Stimulated activated CD8-positive, alpha-beta memory T cell treated with anti-CD3 and anti-CD28 coated beads, Interleukin-4, amount 100 ng/mL, for 1 hour (primary cell): ENCODE measurements at places on chromosomes 16 and 17.

GRCh38 chr16:15950869-15951268, 1.5 kb downstream of the ABCC1 start:
- DNase-seq, result no peak

DNA sequence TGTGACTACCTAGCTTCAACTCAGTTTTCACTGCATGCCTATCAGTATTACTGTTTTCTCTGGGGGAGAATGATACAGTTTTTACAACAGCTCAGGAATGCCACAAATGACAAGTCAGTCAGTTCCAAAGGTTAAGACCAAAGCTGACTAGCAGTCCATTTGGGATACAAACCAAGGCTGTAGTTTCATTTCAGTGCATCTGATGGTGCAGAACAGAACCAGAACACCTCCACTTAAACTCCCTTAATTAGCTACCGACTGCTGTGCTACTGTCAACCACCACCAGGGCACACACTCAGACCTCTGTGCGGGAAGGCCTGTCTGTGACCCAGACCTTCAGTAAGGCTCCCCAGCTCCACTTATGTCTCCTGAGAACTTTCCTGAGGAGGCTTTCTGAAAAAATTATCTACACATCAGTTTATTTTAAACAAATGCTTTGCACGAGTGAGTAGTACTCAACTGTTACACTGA, 20.4 kb downstream of the NFE2L1 start:
- no peak for DNase-seq

- DNase-seq, result no peak
Measured at GRCh38 chr16:2988590-2989099, 8.4 kb upstream of the PKMYT1 start.

DNA sequence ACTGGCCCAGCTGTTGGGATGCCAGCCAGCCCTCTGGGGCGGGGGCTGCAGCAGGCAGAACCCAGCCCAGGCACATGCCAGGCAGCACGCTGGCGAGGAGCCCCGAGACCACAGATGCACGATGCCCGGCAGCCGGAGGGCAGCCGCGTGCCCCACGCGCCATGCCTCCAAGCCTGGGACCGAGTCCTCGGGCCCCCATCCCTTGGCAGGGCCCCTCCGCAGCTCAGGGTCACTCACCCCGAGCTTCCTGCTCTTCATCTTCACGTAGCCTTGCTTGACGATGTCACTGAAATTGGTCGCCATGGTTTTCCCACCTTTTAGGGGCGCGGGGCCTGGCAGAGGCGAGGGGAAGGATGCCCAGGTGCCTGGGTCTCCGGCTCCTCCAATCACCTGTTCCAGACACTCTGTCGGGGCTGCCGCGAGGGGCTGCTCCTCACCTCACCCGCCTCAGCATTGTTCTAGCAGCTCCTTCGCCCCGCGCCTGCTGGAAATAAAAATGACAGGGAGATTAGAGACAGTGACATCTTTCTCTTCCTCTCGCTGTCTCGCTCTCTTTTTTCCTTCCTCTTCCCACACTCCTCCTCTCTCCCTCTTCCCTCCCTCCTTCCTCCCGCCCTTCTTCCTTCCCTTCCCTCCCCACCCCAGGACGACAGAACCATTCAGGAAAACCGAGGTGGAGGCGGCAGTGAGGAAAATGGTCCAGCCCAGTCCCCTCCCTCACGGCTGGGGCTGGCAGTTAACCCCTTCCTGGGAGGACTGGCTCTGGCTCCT, 6.9 kb downstream of the DOK4 start:
- no peak for DNase-seq

DNA sequence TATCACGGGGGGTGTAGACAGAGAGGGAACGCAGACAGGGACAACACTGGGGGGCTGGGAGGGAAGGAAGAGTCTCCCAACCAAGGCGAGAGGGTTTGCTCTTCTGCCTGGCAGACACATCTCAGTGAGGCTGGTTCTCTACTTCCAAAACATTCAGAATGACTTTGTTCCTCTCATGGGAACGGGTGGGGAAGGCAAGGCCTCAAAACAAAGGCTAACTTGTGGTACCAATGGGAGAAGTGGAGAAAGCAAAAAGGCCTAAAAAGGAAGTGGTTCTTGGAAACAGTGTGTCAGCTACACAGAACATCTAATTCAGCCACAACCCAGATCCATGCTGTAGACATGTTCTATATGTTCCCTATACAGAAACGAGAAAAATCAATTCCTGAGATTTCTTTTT, 7.5 kb downstream of the FLOT2 start:
- no peak for DNase-seq

DNA sequence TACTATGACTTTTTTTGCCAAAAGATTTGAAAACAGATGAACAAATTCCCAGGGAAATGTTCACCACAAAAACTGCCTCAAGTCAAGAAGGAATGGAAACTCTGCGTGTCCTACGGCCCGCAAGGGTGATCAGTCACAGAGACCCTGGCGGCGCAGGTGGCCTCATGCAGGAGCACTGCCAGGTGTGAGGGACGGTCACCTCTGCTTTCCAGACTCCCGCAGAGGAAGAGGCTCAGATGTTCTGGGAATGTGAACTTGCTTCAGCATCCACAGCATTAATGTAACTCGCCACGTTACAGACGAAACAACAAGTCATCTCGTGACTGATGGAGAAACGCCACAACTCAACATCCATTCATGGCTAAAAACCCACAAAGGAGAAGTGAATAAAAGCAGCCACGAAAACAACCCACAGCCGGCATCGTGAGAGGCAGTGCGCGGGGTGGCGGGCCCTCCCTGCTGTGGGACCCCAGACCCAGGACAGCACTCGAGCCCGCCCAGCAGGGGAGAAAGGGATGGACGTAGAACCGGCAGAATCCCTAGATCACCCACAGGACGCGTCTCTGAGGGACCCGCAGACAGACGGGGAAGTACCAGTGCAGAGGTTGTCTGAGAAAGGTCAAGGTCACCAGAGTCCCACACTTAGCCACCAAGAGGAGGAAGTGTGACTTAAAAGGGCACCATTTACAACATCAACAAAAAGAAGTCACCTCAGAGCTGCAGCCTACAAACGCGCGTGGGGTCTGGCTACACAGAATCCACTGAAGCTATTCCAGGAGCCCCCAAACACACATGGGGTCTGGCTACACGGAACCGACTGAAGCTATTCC, 76.9 kb upstream of the GNG13 start:
- DNase-seq, result no peak

- no peak for DNase-seq
Measured at GRCh38 chr17:71765437-71765836, 355.4 kb upstream of the SOX9 start.

GRCh38 chr17:77318021-77318420, 177.3 kb downstream of the SEC14L1 start:
- DNase-seq, result no peak

DNA sequence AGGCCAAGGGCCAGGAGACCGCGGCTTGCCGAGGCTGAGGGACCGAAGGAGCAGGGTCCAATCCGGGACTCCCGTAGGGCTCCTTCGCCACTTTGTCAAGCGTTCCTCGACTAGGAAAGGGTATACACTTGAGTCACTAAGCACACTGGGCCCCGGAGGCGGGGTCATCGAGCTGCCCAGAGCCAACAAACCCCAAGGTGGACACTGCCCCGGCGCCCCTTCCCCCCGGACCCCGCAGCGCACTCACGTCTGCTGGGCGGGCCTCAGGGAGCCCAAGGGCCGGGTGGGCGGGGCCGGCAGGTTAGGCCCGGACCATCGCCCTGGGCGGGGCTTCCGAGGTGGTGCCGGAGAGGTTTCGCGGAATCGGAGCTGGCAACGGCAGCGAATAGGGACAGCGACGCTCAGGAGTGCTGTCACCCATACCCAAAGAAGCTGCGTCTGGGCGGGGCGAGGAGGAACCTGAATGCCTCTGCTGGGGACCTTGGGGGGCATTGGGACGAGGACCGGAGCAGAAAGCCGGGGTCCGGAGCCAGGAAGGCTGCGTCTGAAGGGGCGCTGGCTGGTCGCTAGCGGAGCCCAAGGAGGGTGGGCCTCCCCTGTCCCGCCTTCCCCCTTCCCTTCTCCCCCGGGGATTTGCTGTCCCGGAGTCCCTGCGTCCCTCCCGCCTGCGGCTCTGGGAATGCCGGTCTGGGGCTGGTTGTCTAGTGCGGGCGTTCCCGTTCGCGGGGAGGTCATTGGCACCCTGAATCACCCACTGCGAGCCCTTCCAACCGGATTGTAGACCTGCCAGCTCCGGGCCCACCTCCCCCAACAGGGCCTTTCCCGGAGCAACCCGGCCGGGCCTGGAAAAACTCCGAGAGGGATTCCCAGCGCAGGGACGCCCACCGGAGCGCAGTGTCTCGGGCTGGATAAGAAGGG, 118.2 kb upstream of the SMURF2 start:
- DNase-seq, result peak; percentile 49

DNA sequence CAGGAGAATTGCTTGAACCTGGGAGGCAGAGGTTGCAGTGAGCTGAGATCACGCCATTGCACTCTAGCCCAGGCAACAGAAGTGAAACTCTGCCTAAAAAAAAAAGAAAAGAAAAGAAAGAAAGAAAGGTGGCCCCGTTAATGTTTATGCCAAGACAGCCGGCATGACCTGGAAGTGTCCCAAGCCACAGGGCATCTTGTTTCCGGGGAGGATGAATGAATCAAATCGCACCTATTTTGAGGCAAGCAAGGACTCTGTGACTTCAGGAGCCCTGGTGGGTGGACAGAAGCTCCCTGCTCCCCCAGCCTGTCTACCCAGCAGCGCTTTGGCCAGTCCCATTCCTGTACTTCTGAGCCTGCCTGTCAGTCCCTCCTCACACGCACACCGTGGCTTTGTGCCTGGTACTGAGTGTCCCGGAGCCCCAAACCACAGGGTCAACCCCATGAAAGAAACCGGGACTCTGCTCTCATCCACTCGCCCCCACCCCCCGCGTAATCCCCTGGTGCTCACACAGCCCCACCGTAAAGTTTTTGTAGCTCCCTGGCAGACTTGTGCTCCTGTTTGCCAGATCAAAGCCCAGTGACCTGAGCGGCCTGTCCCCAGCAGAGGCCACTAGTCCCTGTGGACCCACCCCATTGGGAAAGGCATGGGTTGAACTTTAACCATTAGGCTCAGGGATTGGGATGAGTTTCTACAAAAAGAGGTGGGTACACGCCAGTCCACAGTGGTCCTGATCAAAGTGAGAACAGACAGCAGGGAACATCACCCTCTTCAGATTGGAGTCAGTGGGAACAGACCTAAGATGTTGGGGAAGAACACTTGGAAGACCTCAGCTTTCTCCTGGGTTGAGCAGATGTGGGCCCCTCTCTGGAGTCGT, 19.3 kb downstream of the CD2BP2 start:
- no peak for DNase-seq

DNA sequence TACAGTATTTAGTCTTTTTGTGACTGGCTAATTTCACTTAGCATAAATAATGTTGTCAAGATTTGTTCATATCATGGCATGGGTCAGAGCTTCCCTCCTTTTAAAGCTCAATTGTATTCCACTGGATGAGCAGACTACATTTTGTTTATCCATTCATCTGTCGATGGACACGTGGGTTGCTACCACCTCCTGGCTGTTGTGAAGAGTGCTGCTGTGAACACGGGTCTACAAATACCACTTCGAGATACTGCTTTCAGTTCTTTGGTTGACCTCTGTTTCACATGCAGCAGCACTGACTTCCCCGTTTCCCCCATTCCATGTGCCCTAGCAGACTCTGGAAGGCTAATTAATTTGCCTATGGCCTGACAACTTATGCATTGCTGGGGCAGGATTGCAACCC, 285.4 kb downstream of the SHISA9 start:
- no peak for DNase-seq

DNA sequence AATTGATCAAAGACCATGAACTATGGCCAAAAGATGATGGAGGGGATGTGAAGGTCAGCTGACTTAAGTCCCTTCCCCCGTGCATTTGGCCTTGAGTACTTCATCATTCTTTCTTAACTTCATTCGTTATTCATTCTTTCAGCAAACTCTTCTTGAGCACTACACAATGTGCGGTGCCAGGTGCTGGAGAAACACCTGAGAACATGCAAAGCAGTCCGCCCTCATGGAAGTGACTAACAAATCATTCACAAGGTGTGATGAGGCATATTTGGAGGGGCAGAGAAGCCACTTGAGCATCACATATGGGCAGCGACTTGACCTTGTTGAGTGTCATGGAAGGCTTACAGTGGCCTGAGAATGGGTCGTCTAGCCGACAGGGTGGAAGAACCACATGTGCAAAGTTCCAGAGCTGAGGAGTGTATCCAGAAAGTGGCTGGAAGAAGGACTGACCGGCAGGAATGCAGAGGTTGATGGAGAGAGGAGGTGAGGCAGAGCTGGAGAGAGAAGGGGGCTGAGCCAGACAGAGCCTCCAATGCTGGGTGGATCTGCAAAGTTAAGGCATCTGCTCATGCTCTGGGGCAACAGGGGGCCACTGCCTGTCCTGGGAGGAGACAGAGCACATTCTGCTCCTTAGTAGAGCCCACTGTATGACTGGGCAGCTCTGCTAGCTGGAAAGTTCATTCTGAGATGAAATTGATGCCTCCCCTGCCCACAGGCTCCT, 25.1 kb upstream of the EIF1 start:
- no peak for DNase-seq

DNA sequence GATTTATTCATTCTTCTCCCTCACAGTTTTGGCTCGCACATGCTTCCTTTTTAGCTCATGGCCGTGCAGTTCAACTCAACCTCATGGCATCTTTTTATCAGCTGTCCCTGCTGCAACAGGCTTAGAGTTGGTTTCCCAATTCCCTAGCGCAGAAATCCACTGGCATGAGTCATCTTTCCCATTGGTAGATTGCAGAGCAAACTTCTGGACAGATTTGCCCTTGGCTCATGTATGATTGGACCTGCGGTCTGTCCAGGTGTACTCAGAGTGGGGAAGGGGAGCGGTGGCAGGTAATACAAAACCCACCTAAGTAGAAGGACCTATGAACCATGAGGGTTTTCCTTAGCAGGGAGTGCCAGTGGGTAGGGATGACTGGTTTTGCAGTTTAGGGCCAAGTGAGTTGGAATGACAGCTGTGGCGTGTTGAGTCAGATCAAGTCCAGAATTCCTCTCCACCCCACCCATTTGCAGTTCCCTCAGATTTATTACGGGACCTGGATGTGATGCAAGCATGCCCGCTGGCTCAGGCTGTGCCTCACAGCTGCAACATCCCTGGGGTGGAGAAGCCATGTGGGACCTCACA, 584.7 kb downstream of the WWOX start:
- DNase-seq, result no peak

- DNase-seq, result no peak
Measured at GRCh38 chr16:74682556-74682955, 15.9 kb upstream of the RFWD3 start.

DNA sequence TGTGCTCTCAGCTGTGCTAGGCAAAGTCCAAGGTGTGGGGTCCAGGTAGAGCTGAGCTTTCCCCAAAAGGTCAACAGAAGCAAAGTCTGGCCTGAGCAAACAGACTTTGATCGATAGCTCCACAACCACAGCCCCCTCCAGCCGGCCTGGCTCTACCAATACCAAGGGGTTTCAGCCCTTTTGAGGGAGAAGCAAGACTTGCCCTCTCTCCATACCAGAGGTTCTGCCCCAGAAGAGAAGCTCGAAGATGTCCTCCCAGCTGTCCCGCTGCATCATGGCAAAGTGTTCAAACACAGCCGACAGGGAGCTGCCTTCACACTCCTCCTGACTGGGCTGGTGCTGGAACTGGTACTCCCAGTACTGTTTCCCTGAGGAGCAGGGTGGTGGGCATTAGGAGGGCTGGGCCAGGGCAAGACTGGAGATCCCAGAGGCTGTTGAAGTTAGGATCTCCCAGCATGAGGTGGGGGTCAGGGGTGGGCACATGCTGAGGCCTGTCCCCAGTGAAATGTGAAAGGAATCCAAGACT, 1.7 kb downstream of the VTN start:
- DNase-seq, result no peak

- no peak for DNase-seq
Measured at GRCh38 chr16:86306011-86306644, 204.2 kb upstream of the FOXF1 start.

- DNase-seq, result no peak
Measured at GRCh38 chr16:4018391-4018790, 97.9 kb downstream of the ADCY9 start.

- no peak for DNase-seq
Measured at GRCh38 chr17:40558300-40558889, 6.9 kb downstream of the CCR7 start.
